ENCODE measurements at places on chromosomes 3 and 15.

DNA sequence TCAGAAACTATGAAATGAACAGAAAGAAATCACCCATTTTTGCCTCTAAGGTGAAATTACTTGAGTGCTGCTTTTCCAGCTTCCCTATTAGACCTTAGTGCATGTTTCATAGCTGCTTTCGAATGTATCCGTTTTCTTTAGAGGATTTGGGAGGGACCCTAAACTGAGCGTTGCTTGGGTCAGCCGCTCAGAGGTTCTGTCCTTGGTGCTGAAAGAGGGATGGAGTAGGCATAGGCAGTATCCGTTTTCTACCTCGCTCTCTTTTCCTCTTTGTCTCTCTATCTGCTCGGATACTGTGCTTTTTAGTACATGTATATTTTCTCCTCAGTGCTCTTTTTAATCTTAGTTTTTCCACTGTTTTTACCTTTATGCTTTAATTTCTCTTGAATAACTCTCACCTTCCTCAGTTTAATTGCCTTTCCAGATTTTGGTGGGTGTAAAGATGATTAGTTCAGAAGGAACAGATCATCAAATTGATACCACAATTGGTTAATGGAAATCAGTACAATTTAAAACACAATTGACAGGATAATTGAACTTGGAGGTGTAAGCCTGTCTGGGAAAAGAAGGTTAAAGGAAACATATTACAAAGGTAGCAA, at the start of gene DRD3:
Gene DRD3, minus strand, starts transcription at position 283 of the 599 bp plus-strand sequence. CDS start 7,060 bp downstream, outside the sequence.
- DNase-seq, result no peak

DNA sequence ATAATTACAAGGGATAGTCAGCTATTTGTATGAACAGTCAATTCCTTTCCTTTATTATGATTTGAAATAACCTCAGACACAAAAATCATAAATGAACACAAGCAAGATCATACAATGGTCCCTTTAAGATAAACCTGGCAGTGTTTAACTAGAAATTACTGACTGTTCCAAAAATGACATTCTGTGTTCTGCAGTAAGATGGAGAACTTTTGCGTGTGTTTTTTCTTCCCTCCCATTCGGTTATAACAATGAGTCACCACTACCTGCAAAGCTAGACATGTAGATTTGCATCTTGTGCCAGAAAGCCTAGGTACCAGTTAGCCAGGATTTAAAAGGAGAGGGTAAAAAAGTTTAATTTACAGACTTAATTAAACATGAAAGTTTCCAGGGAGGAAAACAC, 248.2 kb upstream of the ADAMTS9 start:
- no peak for DNase-seq

- no peak for DNase-seq
These were observed 120.9 kb downstream of the DTWD1 start for GRCh38 chr15:49741712-49742111.

DNA sequence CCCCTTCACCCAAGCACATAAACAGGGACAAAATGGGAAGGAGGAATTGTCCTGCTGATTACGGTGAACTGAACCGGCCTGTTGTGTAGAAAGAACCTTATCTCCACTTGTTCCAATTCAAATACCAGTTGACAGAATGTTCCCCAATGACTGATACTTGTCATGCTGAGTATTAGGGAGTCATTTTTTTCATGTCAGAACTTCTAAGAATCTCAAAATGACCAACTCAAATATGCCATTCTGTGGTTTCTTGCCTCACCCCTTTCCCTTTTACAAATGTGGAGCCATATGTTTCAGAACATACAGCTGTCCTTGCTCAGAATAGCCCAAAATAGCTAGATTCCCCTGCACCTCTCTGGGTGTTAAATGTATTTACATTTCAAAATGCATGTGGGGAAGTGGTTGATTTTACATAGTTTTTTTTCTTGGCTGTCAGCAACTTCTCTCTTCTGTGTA, 405.9 kb upstream of the TBL1XR1 start:
- no peak for DNase-seq

GRCh38 chr3:146536681-146537080, 7.7 kb downstream of the PLSCR1 start:
- no peak for DNase-seq

DNA sequence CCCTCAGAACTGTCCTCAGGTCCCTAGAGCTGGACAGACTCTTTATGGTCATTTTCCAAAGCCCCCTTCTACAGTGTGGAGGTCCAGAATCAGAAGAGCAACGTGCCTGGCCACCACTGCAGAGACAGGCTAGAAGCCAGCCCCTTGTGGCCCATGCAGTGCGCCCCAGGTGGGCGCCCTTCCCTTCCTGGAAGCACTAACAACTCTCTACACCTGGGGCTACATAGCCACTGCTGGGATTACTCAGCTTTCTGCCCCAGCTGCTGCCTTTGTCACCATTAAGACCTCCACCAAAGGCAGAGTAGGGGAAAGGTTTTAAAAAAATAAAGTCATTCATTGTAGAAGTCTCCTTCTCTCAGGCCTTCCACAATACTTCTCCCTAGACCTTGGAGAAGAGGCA, 2.3 kb downstream of the RASGRP1 start:
- no peak for DNase-seq

All from NCI-H1417 treated with DMSO at 0.1 percent for 48 hours (cell line).